Hematopoietic multipotent progenitor cell treated with erythropoietin and hydrocortisone succinate and interleukin-3 and kit ligand, for 8 days (in vitro differentiated cells): ENCODE measurements at places on chromosomes 6 and 20.

DNA sequence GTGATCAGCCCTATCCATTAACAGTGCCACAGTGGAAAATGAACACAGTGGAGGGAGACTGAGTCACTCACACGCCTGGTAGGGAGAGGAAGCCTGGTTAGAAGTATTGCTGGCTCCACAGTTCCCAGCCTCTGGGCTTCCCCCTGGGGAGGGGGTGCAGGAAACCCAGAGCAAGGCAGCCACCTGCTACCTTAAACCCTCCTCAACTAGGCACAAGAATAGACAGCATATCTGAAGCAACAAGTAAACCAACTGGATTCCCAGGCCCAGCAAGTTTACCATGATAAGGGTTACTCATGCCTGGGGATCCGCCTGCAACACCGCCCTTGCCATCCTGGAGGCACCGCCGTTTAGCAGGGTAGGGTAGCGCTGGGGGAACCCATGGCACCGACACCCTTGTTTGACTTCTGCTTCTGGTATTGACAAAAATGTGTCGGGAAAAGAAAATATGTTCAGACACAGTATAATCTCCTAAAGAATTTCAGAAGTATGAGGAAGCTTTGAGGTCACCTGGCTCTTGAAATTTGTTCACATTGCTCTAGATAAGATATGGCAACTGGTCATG, 38.3 kb downstream of the SLC22A23 start:
- DNase-seq = peak; percentile 91

DNA sequence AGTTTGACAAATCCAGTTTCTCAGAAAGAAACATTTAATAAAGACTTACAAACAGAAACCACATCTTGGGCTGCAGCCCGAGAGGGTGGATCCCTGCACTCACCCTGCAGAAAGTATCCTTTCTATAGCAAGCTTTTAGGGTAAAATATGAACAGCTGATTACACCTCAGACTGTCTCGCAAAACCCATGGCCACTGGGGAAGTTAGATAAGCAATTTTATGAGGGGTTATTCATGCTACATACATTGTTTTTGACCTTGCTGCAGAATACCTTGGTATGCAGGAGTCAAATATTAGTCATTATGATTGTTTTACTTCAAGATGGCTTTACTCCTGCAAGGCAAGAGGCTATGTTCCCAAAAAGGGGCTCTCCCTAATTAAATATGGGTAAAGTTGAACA, 126.9 kb downstream of the OR2B2 start:
- DNase-seq = peak; percentile 65

GRCh38 chr6:65787787-65788186, 80.8 kb upstream of the EYS start:
- DNase-seq = no peak

GRCh38 chr6:156098839-156099238, 643.2 kb upstream of the NOX3 start:
- DNase-seq = no peak

DNA sequence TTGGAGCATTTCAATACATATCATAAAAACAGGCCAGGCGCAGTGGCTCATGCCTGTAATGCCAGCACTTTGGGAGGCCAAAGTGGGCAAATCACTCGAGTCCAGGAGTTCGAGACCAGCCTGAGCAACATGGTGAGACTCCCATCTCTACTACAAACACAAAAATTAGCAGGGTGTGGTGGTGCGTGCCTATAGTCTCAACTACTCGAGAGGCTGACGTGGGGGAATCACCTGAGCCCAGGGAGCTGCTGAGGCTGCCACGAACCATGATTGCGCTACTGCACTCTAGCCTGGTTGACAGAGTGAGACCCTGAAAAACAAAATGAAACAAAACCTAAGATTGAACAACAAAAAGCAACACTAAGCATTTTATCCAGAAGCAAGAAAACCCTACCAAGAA, 47.2 kb downstream of the BACH2 start:
- no peak for DNase-seq

GRCh38 chr6:90369024-90369519, 72.4 kb upstream of the BACH2 start:
- peak; percentile 43 for DNase-seq

GRCh38 chr20:5044075-5044620, 42.8 kb upstream of the SLC23A2 start:
- DNase-seq = no peak

DNA sequence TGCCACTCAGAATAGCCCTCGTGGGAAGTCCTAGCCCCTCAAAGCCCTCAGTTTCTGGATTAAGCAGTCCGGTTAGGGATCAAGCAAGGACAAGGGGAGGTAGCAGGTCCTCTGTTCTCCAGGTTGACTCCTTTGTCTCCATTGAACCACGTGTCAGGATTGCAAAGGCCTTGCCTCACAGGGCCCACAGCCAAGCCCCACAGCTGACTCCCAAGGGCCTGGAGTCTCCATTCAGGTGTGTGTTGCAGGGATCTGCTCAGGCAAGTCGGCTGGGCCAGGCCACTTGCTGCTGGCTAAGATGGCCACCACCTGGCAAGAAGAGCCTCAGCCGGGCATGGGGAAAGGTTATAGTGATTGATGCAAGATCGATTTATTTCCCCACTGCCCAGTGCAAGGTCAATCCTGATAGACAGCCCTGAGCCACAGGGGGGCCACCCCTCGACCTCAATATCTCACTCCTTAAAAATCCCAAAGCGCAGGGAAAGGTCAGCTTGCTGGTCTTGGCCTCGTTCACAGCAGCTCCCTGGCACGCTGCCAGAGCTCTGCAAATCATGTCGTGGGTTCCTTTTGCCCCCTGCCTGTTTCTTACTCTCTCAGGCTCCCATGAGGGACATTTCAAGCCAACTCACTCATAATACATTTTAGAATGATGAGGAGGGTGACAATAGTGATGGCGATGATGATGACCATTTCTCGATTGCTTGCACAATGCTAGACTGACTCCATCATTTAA, 75.9 kb downstream of the EDN3 start:
- DNase-seq = no peak

DNA sequence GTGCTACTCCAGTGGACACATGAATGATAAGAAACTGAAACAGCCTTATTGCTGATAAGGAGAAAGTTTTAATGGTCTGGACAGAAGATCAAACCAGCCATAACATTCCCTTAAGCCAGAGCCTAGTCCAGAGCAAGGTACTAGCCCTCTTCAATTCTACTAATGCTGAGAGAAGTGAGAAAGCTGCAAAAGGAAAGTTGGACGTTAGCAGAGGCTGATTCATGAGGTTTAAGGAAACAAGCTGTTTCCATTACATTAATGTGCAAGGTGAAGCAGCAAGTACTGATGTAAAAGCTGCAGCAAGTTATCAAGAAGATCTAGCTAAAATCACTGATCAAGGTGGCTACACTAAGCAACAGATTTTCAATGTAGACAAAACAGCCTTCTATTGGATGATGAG, 634.4 kb downstream of the KIF16B start:
- DNase-seq = no peak

- no peak for DNase-seq
Observed at GRCh38 chr6:56244528-56245253, 2.7 kb downstream of the COL21A1 start.

DNA sequence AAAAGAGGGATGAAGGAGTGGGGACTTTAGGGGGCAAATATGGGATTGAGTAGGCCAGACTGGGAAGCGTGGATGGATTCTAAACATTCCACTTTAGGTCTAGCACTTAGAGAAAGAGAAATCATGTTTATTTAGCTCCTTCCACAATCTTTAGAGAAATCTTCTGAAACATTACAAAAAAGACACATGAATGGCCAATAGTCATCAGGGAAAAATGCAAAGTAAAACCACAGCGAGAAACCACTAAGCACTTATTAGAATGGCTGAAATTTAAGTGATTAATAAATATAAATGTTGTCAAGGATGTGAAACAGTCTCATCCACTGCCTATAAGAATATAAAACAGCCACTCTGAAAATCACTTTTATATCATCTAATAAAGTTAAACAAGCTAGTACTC, 46.9 kb downstream of the HLA-A start:
- no peak for DNase-seq

GRCh38 chr20:24663496-24663895, 194.1 kb downstream of the SYNDIG1 start:
- DNase-seq = no peak

- DNase-seq = no peak
Observed at GRCh38 chr6:148493424-148493823, 150.8 kb downstream of the SASH1 start.
